ENCODE measurements at places on chromosomes 12 and 14.

- DNase-seq: no peak
Observed at GRCh38 chr14:38838049-38838978, 264.7 kb downstream of the SEC23A start.

- no peak for DNase-seq
Observed at GRCh38 chr12:85835426-85836196, 598 bp downstream of the RASSF9 start.

DNA sequence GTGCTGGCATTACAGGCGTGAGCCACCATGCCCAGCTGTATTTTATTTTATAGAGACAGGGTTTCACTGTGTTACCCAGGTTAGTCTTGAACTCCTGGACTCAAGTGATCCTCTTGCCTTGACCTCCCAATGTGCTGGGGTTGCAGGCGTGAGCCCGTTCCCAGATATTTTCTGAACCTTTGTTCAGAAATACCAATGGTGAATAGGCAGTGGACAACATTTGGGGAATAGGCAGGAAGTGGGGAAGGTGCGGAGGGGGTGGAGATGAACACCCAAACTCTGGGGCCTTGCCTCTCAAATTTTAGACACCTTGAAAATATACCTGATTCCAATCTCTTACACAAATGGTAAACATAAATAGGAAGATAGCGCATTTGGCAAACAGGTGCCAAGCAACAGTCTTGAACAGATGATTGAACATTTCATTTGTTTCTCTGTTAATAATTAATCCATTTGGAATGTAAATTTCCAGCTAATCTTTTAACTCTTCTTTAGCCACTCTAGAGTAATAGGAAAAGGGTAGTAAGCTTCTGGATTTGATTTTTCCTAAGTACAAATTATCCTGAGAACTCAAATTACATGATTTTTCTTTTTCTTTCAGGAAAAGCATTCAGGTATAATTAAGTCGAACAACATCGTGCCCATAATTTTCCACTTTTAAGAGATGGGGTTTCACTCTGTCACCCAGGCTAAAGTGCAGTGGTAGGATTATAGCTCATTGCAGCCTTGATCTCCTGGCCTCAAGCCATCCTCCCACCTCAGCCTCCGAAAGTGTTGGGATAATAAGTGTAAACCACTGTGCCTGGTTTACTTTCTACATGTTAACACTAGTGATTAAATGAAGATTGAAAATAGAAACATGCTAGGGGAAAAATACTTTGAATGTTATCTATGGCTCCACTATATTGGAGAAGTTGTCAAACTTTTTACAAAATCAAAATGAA, 22.9 kb upstream of the RNF34 start:
- no peak for DNase-seq

DNA sequence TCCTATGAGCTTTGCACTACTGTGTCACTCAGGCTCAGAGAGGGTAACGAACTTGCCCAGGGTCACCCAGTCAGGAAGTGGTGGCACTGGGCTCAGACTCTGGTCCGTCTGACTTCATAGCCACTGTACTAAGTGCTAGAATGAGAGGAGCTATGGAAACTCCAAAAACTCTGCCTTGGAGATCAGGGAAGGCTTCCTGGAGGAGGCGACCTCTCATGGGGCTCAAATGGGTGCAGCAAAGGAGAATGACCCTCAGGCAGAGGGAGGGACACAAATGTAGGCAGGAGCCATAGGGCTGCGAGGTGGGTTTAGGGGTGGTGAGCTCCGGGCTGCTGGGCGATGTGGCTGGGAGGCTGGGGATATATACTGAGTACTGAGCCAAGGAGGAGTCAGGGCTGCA, 3.2 kb downstream of the CCDC197 start:
- DNase-seq: no peak

- DNase-seq: no peak
Observed at GRCh38 chr12:46832130-46832704, 6.4 kb upstream of the SLC38A4 start.

- DNase-seq: no peak
Observed at GRCh38 chr14:33618361-33619105, 332.3 kb downstream of the EGLN3 start.

DNA sequence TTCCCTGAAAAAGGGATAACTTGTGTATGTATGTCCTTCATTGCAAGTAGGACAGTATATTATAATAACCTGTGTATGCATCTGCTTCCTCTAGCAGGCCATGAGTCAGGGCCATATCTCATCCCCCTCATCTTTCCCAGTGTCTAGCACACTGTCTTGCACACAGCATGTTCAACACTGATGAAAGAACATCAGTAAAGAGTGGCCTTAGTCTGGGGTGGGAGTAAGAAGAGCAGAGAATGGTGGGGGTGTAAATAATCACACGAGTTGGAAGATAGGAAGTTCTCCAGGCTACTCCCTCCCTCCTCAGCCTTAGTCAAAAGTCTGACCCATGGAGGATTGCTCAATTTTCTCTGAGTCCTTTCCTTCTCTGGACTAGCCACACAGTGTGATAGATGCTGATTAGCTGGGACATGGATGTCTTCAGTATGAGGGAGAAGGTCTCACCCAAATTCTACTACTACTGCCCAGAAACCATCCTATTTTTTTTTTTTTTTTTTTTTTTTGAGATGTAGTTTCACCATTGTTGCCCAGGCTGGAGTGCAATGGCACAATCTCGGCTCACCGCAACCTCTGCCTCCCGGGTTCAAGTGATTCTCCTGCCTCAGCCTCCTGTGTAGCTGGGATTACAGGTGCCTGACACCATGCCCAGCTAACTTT, 14.6 kb upstream of the SP1 start:
- no peak for DNase-seq

DNA sequence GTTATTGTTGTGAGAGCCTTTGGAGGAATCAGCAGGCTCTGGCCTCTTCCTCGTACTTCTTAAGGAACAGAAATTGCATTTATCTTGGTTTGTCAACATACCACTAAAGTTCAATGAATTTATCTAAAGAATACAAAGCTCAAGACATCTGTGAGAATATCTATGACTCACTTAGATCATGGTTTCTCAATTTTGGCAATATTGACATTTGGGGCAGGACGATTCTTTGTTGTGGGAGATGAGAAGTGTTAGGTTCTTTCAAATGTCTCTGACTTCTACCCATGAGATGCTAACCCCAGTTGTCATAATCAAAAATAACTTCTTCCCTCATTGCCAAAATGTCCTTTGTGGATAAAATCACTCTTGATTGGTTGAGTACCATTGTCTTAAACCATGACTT, 1190.3 kb downstream of the GALC start:
- no peak for DNase-seq

- no peak for DNase-seq
Observed at GRCh38 chr12:60120199-60120598, 524.4 kb downstream of the SLC16A7 start.
